LoVo (cell line): ENCODE measurements at places on chromosomes 2 and 18.

- DNase-seq, result no peak
Observed at GRCh38 chr2:197857476-197858107, 53.2 kb downstream of the PLCL1 start.

GRCh38 chr2:241082341-241083090 is 19.6 kb downstream of the MTERF4 start:
- DNase-seq, result no peak

DNA sequence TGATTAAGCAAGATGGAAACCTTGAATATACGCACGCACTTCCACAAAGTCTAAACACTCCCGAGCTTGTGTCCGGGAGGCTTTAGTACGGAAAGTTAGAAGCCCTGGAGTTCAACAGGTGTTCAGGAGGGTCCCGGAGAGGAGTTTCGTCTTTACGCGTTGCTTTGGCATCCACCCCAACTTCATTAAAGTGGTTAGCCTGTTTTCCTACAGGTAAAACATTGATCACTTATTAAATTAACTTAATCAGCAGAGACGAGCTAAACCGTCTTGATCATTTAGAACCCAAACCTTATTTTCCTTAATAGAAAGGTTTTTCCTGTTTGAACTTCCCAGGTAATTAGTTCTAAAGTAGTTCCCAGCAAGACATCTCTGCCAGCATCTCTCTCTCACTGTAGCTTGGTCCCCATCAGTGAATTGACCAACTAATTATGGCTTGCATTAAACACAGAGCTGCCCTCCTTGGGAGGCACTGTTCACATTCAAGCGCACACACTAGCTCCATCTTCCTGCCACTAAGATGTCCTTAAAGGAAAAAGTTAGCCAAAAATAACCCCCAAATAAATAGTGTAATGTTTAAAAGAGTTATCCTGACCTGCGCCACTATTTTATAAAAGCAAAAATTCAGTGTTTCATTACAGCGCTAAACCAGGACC is 1.4 kb downstream of the NPAS2 start:
- no peak for DNase-seq

DNA sequence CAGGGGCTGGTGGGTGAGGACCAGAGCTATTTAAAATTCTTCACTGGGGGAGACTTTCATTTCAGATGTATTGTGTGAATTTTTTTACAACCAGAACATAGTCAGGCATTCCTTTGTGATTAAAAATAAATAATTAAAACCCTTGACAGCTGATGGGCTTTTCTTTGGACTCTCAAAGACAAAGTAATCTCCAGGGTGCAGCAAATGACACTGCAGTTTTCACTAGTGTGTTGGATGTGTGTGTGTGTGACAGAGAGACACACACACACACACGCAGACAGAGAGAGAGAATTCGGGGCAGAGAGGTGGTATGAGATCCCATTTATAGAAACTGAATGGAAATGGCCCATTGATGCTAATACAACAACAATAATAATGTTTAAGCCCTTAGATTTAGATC is 10.3 kb upstream of the GALNT14 start:
- no peak for DNase-seq

DNA sequence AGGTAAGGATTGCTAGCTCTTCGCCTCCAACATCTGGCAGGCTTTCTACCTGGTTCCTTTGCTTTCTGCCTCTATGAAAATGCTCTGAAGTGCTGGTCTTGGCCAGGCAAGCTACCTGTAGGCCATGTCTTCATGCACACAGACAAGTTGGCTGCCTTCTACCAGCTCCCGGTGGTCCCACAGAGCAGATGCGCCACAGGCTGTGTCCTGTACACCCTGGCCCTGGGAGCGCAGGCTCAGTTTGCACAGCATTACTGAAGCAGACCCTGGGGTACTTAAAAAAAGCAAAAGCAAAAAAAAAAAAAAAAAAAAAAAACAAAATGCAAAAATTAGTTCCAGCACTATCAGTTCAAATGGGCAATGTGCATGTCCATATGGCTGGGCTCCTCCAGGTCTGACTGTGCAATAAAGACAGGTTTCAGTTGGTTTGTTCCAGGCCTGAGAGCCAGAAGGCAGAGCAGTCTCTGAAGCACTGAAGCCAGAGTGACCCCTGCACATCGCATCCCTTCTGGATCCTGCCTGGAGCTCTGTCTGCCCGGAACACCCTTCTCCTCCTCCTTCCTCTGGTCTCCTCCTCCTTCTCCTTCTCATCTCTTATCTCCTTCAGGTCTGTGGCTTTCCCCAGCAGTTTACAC is 288.0 kb upstream of the REV1 start:
- DNase-seq, result no peak

DNA sequence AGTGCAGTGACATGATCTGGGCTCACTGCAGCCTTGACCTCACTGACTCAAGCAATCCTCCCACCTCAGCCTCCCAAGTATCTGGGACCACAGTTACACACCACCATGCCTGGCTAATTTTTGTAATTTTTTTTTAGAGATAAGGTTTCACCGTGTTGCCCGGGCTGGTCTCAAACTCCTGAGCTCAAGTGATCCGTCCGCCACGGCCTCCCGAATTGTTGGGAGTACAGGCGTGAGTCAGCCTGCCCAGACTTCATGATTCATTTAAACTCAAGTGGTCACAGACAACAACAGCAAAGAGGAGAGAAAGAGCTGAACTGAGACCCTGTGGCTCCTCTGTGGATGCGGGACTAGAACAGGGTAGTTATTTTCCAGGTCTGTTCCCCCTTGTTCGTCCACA is 83.0 kb downstream of the TSHZ1 start:
- no peak for DNase-seq
